Tongue (tissue), 3 donors: ENCODE measurements at places on chromosomes 16 and 17. TPM values are rescaled to one million over a fixed set of nuclear protein-coding genes. Genes with fewer than 3 reads are reported as not detected.

MAPT gene
- 14.1 TPM for total RNA-seq

- no peak for DNase-seq
Measured at GRCh38 chr17:77143306-77143705, 2.5 kb downstream of the SEC14L1 start.

GRCh38 chr16:11367483-11367906 lies 22.2 kb downstream of the RMI2 start:
- no peak for DNase-seq

MILR1 gene
- total RNA-seq = 6.9 TPM

DNA sequence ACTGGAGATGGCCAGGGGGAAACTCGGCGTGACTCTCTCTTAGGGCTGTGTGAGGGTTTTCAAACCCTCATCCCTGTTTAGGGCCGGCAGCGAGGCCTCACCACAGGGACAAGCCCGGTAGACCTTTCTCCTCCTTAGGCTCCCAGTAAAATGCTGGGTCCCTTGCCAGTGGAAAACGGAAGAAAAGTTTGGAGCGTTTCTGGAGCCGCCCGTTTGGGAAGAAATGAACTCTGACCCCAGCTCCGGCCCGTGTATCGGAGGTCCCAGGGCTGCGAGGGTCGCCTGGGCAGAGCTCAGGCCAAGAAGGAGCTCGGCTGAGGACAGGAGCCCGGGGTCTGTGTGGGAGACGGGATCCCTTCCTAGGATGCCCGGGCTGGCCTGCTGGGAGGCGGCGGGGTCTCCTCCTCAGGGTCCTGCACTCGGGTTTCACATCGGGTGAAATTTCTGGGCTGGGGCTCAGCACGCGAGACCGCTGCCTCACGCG lies 23.2 kb downstream of the ZNF213 start:
- peak; percentile 24 for DNase-seq

CDC6 gene
- 4.4 TPM for total RNA-seq

DNA sequence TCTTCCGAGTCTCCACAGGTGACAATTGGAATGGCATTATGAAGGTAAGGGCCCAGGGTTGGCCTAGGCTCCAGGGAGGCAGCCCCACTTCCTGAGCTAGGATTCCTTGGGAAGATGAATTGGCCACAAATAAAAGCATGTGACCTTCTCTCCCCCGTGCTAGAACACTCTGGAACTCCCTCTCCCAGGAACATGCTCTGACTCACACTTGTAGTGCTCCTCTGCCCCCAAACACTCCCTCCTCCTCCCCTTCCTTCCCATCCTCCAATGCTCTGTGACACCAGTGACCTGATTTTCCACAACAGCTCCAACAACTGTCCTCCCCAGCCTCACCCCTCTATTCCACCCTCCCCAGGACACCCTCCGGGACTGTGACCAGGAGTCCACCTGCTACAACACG lies 16.4 kb upstream of the ABCC3 start:
- DNase-seq = no peak

GRCh38 chr16:12586701-12587100 lies 217.0 kb downstream of the CPPED1 start:
- DNase-seq = no peak
